ENCODE measurements at places on chromosomes 16 and 17.

GRCh38 chr16:4433228-4433627, 7.6 kb downstream of the DNAJA3 start:
- no peak for DNase-seq

DNA sequence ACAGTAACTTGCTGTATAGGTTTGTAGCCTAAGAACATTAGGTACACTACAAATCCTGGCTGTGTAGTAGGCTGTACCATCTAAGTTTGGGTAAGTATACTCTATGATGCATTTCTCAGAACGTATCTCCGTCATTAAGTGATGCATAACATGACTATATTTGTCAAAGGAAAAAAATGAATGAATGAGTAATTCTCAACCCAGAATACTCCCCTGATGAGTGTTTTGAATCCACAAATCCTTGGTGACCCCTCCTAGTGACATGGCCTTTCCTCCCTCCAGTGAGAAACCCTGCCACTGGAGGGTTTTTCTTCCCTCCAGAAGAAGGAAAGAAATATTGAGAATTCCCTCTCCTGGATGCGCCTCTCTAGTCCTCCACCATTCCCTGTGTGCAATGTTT, 24.0 kb upstream of the SALL1 start:
- DNase-seq: no peak

GRCh38 chr16:70804153-70804733, 3.3 kb upstream of the VAC14 start:
- no peak for DNase-seq

DNA sequence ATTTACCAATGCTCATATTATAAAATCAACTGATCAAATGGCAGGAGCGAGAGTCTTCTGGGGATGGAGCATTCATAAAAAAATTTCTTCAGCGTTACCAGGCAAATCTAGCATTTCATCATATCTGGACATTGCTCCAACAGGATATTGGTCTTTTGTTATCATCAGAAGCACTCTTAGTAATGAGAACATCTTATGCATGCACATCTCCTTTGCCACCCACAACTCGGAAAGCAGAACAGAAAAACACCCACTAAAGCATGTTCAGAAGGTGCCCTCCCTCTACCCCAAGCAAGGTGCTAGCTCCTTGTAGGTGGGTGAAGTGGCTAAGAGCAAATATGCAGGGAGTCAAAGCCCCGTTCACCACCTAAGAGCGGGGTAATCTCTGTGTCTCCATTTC, 18.9 kb downstream of the ARHGAP17 start:
- no peak for DNase-seq

DNA sequence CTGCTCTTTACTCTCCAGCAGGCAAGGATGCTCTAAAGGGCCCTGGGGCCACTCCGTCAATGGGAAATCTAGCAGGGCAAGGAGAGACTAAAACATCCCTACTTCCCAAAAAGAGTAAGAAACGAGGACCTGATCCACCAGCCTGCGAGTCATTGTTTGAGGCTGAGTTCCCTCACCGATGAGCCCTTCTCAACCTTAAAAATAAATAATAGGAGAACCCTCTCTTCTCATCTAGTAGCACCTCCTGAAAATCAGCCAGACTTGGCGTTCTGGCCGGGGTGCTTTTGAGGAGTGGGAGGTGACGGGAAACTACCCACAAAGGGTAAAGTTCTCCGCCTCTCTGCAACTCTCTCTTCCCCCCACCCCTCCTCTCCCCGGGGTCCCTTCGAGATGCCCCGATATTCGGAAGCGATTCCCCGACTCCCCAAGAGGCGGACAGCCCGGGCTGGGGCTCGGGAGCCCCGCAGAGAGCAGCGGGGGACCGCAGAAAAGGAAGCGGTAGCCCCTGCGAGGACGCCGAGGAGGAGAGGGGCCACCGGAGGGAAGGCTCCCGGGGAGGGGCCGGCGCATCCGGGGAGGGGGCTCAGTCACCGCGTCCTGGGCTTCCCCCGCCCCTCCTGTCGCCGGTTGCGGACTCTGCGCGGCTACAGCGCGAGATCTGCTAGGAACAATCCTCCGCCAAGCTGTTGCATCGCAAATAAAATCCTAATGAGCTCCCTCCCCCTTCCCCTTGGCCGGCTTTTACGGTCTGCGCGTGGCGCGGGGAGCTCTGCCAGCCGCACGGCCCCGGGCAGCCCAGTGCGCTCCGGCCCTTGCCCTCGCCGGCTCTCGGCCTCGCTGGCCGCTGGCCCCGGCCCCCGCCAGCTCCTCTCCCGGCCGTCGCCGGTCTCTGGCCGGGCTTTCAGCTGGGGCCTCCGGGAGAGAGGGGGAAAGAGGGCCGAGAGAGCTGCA, 1.3 kb downstream of the HOXB9 start:
- no peak for DNase-seq

GRCh38 chr16:58096249-58096648, 32.9 kb downstream of the CFAP20 start:
- no peak for DNase-seq

- no peak for DNase-seq
Measured at GRCh38 chr17:40265337-40265736, 22.3 kb upstream of the CDC6 start.

- no peak for DNase-seq
Measured at GRCh38 chr17:50371526-50371925, 1.5 kb downstream of the MRPL27 start.

DNA sequence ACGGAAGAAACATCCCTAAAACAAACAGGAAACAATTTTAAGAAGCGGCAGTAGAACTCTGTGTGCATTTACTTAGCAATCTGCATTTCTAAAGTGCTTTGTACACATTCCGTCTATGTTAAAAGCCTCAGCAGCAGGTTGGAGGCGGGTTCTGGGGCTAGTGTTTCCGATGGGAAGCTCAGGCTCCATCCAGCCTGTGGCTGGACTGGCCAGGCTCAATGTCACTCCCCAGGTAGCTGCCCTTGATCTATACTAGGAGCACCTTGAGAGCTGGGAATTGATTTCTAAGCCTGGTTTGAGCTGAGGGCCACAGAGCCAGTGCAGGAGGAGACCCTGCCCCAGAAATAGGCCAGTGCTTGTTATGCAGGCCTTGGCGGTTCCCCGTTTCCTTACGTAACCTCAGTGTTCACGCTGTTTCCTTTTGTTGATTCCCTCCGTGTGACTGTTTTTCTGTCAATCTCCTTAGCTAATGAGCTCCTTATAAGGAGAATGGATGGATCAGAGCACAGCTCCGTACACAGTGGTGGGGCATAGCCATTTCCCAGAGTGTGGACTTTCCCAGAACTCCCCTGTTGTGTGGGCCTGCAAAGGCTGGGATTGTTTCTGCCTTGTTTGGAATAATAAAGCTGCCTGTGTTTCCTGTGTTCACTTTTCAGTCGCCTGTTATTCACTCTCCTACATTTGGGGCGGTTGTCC, 21.4 kb downstream of the ADORA2B start:
- DNase-seq: no peak

- no peak for DNase-seq
Measured at GRCh38 chr17:5785338-5785737, 201.0 kb upstream of the NLRP1 start.

- no peak for DNase-seq
Measured at GRCh38 chr17:6361733-6362132, 73.2 kb downstream of the AIPL1 start.

DNA sequence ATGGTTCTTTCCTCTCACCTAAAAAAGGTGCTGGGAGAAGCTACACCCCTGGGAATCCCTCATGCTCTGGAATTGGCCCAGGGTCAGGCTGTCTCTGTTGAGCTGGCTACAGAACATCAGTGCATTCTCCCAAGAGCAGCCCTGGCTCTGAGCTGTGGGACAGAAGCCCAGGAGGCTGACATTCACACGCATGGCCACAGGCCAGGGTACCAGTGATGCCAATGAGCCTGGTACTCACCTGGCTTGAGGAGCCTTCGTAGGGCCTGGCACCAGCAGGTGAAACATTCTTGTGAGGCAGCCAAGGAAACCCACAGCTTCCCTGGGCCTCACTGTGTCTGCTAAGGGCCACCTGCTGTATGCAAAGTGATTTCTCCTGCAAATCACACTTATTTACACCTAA, 121.7 kb upstream of the CCL2 start:
- DNase-seq: no peak

DNA sequence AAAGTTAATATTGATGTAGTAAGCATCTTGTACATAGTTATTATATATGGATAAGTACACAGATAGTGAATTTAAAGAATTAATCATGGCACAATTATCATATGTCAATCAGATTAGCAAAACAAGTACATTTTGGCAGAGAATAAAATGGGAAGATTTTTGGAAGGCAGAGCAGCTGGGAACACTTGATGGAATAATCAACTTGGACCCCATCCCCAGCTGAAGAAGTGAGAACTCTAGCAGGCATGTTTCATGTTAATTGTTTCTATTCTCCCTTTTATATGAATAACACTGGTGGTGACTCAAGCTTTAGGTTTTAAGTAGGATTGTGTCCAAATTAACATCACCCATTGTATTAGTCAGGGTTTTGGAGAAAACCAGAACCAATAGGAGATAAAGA, 198.7 kb downstream of the KCNJ2 start:
- DNase-seq: no peak

All from T follicular helper cell (primary cell).